CD4-positive, alpha-beta T cell treated with Interferon alpha-2 for 1 hour (primary cell): ENCODE measurements at places on chromosomes 6 and 20.
A peak's percentile ranks its signal among the peaks of the same experiment; 100 is the strongest.

- DNase-seq: no peak
Measured at GRCh38 chr6:134830194-134830593, 119.7 kb downstream of the ALDH8A1 start.

DNA sequence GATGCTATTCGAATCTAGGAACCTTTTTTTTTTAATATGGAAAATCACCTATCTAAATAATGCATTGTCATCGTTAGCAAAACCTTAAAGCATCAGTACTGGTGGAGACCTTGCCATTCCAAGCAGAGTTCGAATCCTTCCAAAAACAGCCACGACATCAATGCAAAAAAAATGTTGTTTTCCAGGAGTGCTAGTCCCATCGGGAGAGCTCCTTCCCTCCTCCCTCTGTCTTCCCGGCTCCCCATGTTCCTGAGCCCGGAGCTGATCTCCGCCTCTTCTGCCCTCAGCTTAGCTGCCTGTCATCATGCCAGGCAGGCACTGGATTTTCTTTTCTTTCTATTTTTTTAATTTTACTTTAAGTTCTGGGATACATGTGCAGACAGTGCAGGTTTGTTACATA is 153.6 kb upstream of the QKI start:
- DNase-seq: no peak

GRCh38 chr20:17557675-17558006 is 12.2 kb upstream of the DSTN start:
- no peak for DNase-seq

GRCh38 chr20:15179381-15179780 is 842.0 kb upstream of the FLRT3 start:
- no peak for DNase-seq

- DNase-seq: no peak
Measured at GRCh38 chr6:5174756-5175549, 85.8 kb downstream of the LYRM4 start.

DNA sequence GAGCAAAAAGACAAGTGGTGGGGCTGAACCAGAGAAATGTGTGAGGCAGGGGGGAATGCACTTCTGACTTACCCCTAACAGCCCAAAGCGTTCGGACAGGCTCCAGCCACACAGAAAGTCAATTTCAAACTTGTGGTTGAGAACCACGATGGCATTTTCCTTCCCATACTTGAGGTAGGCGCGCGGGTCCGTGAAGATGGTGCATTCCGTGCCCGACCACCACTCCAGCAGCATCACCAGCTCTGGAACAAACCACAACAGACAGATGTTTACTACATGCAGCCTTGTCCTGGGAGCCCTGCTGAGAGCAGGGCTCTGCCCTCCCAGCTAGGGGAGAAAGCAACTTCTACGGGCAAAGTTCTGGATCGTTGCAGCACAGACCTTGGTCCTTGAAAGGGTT is 107.7 kb downstream of the AGPAT4 start:
- DNase-seq: no peak

DNA sequence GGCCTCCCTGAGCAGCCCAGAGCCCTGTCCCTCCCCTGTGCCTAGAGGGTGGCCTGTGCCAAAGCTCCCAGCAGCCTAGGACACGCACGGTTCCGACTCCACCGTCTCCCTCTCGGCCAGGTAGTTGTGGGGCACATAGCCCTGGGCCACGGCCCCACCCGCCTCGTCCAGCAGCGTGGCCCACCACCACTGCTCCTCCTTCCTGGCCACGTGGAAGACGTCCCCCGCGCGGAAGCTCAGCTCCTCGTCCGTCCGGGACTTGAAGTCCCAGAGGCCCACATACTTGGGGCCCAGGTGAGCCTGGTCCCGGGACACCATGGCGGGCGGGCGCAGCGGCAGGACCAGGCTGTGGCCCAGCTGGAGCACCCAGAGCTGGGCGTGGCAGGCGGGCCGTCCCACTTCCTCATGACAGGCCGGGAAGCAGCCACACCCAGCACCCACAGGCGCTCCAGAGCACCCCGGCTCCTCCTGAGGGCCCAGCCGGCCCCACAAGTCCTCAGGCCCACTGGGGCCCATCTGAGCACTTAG is at the start of gene PTK6:
Gene PTK6 (minus strand): TSS at position 380 of the 528 bp plus-strand sequence. CDS start 62 bp downstream, at position 318.
- peak; percentile 38 for DNase-seq

GRCh38 chr6:41426438-41426851 is 91.0 kb downstream of the NCR2 start:
- peak; percentile 32 for DNase-seq

- DNase-seq: no peak
Measured at GRCh38 chr6:47512872-47513271, 35.3 kb downstream of the CD2AP start.

DNA sequence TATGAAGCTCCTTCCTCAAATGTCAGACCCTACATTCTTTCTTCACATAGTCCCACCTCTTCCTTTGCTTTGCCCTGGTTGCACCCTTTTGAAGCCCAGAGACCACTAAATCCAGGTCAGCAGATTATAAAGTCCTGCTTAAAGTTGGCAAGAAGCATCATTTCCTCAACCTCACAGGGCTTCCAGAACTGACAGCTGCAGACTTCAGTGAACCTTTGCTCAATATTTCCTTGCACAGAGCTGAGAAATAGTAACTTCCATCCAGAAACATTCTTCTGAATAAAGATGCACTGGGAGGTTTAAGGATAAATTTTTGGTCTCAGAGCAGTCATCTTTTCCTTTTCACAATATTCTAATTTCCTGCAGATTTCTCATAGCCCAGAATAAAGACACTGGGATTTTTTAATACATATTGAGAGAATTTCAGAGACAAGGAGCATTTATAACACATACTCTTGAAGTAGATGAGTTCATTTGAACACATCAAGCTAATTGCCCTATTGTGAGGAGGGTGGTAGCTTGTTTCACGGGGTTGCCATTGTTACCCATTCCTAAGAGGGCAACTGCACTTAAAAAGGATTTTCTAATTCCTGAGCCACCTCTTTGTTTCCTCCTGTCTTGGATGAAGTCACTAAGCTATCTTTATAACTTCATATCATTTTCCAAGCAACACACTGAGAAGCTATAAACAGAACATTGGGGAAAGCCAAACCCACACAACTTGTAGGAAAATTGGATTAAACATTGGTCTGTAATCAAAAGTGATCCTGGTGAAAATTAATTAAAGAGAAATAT is 150.2 kb upstream of the PLN start:
- no peak for DNase-seq

DNA sequence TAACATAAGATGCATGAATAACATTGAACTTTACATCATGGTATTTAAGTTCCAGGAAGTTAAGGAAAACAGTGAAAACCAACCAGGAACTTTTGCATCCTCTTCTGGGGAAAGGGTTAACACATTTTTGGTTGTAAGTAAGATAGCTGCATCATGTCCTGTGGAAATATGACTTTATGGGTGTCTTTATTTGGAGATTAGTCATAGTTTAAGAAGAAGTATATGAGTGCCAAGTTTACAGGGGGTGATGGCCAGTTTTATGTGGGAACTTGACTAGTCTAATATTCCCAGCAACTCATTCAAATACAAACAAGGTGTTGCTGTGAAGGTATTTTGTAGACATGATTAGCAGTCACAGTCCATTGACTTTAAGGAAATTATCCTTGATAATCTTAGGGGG is 78.0 kb downstream of the PDE10A start:
- DNase-seq: no peak

DNA sequence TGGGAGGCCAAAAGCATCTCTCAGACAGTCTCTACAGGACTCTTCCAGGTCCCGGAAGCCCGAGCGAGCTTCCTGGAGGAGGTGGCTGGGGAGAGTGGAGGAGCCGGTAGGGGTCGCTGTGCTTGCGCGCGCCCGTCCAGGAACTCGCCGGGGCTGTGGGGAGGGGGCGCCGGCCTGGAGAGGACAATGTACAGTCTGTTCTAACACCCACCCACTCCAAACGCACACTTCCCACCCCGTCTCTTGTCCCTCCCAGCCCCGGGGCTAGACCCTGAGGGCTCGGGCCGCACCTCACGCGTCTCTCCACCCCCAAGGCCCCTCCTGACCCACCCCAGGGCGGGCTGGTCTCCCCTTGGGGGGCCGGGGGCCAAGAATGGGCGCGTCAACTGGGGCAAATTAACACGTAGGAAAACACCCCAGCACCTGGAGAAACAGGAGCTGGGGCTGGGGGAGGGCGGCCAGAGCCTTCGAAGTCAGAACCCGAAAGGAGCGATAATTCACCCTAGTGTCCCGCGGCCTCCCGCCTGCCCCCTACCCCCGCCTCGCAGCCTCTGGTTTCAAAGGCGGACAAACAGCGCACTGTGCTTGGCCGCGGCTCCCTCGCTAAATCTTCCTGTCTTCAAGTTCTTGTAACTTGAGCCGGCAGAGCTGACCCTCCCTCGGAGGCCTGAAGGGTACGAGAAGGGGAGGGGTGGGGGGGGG is 103.2 kb upstream of the FOXP4 start:
- no peak for DNase-seq

DNA sequence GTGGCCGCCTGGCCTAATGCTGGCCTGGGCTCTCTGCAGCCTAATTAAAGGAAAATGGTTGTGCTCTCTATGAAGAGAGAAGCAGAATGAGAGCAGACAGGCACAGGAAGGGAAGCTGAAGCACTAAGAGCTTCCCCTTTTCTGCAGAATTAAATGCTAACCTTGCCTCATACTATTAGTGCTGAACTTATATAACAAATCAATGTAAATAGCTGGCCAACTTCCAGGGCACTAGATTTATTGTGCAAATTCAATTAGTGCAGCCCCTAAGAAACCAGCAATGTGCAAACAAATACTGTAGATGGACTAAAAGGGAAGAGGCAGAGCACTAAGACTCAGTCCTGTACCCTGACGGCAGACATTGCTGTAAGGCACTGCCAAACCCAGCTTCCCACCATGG is 36.1 kb upstream of the INSM1 start:
- no peak for DNase-seq

DNA sequence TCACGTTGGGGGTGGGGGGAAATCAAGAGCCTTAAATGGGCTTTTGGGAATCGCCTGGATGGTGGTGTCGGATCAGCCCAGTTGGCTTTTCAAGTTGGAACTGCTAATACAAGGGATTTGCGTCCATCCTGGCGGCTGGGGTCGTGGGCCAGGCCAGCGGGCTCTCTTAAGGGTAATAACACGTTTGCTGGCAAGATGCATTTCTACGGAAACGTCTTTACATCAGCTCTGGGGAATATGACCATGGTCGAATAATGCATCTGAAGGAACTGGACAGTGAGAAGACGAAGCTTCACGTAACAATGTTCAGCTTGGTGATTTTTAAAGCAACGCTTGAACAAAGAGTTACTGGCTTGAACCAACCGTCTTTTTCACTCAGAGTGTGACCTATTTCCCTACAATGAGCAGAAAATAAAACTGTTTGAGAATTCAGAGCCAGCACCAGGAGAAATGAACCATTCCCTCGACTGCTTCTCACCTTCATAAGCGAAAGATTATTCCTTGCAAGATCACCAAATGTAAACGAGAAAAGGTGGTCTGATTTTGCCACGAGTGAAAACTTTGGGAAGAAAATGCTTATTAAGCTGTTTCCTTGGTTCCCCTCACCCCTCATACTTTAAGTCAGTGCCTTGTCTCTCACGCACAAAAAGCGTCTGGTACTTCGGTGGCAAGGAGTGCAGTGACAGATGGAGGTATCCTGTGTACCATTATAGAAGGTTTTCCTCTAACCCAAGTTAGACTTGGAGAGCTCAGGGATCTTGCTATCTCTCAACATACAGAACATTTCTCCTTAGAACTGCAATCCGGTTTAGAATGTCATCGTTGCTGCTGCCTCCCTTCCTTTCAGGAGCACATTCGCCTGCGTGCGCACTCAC is 1.4 kb upstream of the MARCKS start:
- no peak for DNase-seq

- no peak for DNase-seq
Measured at GRCh38 chr20:63525971-63526370, 5.4 kb downstream of the PPDPF start.

GRCh38 chr6:104548297-104548696 is 311.4 kb downstream of the HACE1 start:
- no peak for DNase-seq

DNA sequence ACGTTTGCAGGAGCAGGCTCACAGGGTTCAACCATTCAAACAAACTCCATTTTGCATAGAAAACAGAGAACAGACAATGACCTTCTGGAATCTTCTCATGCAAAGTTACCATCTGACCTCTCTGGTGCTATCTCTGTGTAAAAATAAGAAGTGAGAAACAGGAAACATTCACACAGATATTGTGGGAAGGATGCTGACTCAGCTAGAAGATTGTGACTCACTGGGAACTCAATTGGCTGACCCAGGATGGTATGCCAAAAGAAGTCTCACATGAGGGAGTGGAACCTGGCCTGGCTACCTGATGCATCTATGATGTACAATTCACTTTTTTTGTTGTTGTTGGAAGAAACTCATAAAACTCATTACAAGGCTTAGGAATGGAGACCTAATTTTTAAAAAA is 61.1 kb upstream of the TBX18 start:
- no peak for DNase-seq

DNA sequence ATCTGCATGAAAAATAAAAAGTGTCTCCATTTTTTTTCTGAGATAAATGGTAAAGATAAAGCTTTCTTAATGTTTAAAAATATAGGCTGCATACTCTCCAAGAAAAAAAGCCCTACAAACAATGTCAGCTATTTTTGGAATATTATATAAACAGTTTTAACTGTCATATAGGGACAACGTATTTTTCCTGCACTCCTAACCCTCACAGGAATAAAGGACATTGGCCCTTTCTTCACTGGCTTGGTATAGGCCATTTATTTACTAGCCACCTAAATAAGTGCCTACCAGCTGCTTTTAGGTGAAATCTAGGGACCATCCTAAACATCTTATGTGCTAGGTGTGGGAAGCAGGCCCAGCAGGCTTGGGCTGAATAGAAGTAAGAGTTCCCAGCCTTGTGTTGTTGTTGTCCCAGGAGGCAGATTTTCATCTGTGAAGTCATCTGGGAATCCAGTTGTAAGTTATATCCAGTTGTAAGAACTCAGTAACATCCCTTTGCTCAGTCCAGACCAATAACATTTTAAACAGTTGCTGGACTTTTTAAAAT is 21.3 kb downstream of the FOXO3 start:
- DNase-seq: no peak

- no peak for DNase-seq
Measured at GRCh38 chr6:47117314-47117713, 75.2 kb upstream of the ADGRF1 start.

DNA sequence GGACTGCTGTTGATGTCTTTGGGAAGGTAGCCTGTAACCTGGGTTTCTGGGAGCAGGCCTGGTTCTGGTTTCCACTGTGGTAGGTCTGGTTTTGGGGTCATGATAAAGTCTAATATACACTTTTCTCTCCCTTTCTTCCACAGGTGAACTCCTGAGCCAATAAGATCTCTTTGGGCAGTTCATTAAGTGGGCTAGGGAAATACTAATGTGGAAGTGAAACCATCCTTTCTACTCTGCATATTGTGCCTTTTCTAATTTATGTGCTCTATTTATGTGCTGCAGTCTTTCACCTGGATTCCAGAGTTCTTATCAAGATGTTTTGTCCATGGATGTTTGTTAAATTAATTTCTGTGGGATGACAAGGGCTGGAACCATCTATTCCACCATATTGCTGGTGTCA is 165.7 kb upstream of the PTPRK start:
- DNase-seq: no peak
